ENCODE measurements at places on chromosomes 4 and X.

GRCh38 chr4:102324730-102325129, 20.6 kb downstream of the SLC39A8 start:
- peak; percentile 9 for DNase-seq

GRCh38 chrX:96361844-96362243, 322.8 kb upstream of the DIAPH2 start:
- DNase-seq: no peak

GRCh38 chr4:174983128-174983750, 65.1 kb downstream of the ADAM29 start:
- no peak for DNase-seq

DNA sequence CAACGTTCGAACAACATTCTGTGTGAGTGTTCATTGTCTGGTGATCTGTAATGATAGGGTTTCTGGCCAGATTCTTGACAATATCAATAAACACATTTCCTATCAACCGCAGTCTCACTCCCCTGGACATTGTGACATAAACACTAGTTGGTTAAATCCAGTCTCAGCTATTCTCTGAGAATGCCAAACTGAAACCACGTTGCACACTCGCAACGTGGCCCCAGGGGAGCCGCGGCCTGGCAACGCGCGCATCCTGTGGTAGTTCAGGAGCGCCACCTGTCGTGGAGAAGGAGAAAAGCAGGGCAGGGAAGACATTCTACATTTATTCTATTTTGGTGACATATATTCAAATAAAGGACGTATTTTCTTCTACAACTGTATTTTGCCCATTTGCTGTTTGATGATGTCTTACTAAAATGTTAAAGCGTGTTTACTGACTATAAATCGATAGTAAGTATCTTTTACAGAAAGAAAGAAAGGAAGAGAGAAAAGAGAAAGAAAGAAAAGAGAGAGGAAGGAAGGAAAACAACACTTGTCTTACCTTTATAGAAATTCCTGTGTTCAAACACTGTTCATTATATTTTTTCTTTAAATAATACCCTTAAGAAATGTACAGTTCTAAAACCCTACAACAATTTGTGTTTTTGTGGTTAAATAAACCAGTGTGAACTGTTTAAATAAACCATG, 738.3 kb upstream of the FRG1 start:
- peak; percentile 87 for DNase-seq

DNA sequence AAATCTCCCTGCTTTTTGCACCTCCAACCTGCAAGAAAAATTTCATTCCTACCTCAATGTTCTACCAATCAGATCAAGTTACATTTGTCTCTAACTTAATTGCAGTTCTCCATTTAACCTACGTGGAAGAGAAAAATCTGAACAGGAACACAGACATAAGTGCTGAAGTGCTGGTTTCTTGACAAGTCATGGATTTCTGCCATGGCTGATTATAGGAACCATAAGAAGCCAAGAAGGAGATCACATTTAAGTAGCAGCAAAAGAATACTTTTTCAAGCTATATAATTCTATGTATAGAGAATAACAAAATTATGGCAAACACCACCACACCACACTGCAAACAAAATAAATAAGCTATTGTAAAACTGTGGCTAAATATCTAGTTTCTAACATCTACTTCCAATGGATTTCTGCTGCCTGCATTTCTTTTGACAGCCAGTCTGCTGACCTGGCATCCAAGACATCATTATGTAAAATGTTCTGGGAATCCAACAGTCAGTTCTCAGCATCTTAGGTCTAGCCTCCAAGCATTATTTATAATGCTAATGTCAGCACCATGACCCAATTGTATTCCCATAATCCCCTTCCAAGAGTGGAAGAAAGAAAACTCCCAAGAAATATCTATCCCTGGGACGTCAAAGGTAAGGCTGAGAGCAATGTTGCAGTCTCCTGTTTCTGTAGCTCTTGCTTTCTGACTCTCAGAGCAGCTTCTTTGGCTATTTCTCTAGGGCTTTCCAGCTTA, 50.8 kb upstream of the GAB1 start:
- peak; percentile 66 for DNase-seq

DNA sequence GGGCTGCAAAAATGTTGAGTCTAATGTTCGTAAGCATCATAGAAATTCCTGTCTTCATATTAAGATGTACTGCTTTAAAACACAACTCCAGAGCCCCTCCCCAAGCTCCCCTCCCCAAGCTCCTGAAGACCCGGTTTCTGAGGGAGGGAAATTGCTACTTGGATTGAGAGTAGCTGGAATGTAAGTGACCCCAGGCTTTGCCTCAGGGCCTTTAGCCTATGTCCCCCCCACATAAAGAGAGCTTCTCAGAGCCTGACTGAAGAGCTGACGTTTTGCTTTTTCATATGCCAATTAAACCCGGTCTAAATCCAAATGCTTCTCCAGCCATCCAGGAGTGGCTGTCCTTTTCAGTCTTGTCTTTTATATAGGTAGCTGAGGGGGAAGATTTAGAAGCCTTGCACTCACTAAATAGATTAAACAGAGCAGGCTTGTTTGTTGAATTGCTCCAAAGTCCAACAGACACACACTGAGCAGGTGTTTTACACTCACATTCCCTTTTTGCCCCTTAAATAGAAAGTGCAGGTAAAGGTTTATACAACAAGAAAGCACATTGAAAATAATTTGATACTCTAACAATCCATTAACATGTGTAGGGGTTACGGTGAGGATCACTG, 19.6 kb downstream of the ARX start:
- DNase-seq: no peak

GRCh38 chr4:87499403-87500091, 29.6 kb downstream of the SPARCL1 start:
- no peak for DNase-seq

DNA sequence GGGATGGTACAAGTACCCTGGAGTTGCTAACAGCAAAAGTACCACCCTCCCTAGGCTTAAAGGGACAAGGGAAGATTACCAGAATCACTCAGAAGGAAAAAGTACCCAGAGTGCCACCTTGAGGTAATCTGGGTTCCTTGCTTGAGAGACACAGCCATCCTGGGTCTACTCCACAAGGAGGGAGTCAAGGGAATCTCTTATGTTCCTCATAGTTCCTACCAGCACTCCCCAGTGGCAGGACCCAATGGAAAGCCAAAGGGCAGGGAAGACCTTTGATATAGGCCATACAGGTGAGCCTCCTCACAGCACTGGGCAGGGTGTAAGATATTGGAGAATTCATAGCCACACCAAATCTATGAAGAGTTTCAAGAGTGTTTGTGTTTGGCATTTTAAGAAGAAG, 5.7 kb downstream of the IL2 start:
- DNase-seq: no peak

- DNase-seq: no peak
Observed at GRCh38 chrX:40483502-40483901, 97.3 kb upstream of the ATP6AP2 start.

DNA sequence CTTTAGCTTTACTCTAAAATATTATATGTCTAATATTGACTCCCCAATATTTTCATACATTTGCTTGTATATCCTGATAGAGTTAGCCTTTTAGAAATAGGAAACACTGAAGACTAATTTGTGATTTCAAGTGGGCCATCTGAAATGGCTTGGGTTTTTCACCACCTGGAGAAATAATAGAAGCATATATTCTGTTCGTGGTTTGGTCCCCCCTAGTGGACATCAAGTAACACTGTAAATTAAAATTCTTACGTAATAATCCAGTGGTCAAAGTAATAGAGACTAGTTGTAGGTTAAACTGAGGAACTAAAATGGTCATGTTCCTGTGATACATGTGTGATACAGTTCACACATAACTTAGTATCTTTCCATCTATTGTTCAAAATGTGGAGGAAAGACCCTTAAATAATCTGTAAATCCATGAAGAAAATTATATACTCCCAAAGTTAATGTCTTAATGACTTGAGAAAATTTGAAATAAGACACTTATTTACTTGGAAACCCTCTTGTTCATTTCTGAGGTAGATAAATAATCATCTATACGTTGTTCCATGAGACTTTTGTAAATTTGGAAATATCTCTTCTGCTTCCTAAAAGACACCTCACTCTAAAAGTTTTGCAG, 79.8 kb upstream of the SMARCAD1 start:
- DNase-seq: peak; percentile 36

DNA sequence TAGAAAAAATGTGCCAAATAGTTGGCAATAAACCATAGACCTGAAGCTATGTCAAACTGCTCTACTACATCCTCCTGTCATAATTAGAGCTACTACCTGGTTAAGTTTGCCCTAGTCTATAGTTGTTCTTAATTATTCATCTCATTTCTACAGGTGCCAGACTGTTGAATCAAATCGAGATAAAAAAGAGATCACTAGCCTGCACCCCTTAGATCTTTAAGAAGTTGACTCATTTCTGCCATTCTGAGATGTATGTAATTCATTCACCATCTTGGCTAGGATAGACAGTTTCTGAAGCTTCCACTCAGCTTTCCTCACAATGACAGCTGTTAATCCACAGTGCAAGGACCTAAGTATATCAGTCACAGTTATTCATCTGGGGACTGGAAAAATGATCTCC, 452.1 kb upstream of the BOD1L1 start:
- no peak for DNase-seq

DNA sequence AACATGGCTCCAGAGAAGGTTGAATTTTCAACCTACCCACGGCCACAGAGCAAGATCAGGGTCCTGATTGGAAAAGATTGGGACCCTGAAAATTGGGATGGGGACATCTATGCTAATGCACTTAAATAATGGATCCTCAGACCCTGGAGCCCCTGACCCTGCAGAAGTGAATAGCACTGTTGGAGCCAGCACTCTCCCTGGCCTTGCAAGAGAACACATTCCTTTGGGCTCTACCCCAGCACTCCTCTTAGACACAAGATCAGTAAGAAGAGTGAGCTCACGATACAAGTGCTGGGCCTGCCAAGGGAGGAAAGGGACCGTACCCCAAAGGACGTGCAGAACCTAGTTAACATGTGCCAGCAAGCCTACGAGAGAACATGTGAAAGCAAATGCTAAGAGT, 19.9 kb downstream of the CXCL13 start:
- no peak for DNase-seq
